ENCODE measurements at places on chromosomes 12 and 14.

- DNase-seq, result no peak
Measured at GRCh38 chr12:117590999-117591398, 229.6 kb upstream of the NOS1 start.

- DNase-seq, result no peak
Measured at GRCh38 chr12:67460388-67460787, 188.2 kb upstream of the DYRK2 start.

GRCh38 chr14:73753887-73754795 lies 40.0 kb upstream of the PNMA1 start:
- peak; percentile 78 for DNase-seq

GRCh38 chr12:64273527-64274403 lies 51.7 kb upstream of the KICS2 start:
- DNase-seq, result peak; percentile 58

DNA sequence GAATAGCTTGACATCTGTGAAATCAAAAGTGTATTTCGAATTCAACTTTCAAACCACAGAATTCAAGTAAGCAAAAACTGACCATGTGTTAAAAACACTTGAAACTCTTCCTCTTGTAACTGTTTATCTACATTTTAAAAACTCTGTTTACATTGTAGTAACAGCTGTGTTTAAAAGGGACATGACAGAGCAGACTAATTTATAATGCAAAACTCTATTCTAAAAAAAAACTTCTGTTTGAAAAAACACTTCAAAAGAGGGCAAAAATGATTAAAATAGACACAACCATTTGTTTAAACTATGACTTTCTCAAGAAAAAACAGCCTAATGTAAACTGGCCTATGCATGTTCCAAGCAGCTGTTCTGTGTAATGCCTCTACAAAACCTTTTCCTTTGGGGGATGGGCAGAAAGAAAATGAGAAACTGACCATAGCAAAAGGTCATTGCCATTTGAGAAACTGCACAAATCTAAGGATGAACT lies 149.1 kb upstream of the HMGA2 start:
- DNase-seq, result no peak

DNA sequence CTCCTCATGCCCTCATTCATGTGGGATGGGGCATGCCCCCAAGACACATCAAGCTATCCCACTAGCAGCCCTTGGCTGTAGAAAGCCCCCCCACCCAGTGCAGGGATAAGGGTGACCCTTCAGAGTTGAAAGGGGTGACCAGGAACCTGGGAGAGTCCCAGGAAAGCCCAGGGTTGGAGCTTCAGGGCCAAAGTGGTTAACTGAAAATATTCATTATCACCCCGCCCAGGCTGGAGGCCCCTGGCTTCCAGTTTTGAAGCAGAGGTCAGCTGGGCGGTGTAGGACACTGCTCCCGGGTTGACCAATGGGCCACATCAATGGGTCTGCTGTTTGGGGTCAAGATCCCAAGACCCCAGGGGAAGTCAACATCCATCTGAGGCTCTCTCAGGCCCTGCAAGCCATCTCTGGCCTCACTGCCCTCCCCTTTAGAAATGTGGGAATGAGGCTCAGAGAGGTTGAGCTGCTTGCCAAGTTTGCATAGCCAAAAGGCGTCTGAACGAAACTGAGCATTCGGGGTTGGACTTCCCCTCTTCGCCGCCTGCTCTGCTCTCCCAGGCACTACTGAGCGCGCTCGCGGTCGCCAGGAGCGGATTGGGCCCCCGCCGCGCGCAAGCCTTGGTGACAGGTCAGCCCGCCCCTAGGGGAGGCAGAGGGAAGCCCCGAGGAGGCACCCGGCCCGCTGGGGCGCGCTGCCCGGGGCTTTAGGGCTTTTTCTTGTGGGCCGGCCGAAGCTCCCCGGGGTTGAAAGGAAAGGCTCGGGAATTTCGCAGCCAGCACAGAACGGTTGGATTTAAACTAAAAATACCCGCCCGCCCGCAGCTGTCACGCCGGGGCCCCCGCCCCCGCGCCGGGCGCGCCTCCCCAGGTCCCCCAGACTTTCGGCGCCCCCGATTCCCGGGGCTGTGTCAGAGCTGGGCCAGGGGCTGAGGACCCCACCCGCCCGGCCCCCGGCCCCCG lies 576 bp downstream of the SYNE3 start:
- peak; percentile 96 for DNase-seq

- peak; percentile 76 for DNase-seq
Measured at GRCh38 chr12:47080725-47081502, 1.2 kb upstream of the AMIGO2 start.

- DNase-seq, result no peak
Measured at GRCh38 chr12:113889891-113890581, 76.1 kb downstream of the RBM19 start.

DNA sequence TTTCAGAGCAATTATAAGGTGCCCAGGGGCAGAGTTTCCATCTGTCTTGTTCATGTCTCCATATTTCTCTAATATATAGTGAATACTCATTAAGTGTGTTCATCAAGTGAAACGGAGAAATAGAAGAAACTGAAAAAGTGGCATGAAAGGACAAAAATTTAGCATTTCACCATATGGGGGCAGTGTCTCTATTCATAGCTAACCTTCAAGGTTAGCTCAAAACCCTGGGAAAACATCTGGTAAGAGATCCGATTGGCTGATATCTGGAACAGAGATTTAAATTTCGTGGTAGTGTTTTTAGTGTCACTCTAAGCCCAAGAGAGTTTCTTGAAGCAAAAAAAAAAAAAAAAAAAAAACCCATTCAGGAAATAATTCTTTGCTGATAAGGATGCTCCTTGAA lies 367.5 kb downstream of the DAD1 start:
- DNase-seq, result peak; percentile 39

DNA sequence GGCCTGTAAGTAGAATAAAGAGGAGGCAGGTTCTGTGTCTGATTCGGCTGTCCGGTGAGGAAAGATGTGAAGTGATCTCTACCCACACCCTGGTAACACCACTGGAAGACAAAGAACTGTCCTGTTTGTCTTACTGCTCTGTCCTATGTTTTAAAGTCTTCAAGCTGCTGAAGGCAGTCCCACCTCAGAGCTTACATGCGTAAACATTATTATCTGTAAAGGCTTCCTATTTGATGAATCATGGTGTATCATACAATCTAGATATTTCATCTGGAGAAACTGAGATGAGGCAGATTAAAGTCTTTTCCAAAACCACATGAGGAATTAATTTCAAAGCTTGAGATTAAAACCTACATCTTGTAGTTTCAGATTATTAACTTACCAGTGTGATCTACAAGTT lies 427.6 kb downstream of the ZFP36L1 start:
- no peak for DNase-seq

DNA sequence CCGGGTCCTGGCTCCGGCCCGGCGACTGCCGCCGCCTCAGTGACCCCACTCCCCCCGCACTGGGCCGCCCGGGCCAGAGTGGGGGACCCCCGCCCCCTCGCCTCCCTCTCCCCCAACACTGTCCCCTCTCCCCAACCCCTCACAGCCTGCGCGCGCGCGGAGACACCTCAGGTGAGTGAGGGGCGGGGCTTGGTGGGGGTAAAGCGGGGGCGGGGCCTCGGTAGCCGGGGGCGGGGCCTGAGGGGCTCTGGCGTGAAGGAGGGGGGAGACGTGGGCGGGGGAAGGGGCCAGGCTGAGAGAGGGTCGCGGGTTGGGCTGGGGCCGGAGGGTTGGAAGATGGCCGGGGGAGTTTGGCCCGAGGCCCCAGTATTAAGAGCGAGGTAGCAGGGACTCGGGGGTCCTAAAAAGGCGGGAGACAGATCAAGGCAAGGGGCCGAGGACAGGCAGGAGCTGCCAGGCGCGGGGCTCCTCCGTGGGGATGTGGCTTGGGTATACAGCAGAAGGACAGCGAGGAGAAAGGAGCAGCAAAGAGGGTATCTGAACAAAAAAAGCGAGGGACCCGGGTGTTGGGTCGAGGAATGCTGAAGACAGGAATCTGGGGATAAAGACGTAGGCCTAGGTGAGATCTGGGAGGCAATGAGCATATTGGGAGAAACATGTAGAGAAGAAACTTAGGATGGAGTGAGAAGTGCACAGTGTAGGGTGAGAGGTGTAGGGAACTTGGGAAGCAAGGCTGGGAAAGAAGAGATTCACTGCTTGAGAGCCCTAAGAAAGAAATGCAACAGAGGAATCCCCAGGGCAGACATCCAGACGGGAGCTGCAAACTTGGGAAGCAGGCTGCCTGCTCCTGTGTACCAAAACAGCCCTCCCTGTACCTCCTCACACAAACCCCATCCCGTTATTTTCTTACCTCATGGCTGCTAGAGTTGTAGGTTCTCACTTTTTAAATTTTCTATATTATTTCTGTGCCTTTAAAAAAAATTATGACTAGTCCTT lies 10.8 kb downstream of the SUOX start:
- no peak for DNase-seq

DNA sequence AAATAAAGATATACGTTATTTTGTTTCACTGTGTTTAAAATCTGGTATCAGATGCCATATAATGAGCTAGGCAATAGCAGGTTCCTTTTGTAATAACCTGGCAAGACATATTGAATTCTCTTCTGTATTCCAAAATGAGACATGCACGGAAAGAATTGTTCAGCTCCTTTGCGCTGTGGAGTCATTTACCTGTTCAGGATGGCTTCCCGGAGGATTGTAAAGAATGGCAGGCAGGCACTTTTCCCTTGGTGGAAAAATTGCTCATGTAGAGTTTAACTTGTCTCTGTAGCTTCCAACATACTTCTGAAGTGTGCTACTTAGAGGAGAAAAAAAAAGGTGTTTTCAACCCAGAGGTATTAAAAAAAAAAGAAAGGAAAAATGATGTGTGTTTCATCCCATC lies 805.2 kb downstream of the GALC start:
- no peak for DNase-seq

- DNase-seq, result no peak
Measured at GRCh38 chr14:75252254-75252837, 26.3 kb upstream of the FOS start.

GRCh38 chr12:117388951-117389446 lies 27.6 kb upstream of the NOS1 start:
- DNase-seq, result no peak

DNA sequence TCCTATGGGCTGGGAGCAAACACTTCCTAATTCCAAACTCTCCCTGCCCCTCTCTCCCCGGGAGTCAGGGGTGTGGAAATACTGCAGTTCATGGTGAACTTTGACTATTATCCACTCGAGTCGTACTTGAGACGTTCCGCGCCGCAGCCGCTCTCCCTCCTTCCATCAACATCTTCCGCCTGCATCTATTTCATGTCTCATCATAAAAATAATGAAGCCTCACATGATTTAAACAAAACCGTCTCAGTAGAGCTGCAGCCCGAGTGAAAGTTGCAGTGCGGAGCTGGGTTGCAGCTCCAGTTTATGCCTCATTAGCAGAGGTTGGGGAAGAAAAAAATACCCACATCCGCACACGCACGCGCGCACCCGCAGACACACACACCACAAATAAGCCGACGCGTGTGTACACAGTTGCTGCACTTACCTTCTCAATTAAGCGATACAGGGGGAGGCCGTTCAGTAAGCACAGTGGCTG lies 283 bp downstream of the LMO3 start:
- DNase-seq, result no peak

DNA sequence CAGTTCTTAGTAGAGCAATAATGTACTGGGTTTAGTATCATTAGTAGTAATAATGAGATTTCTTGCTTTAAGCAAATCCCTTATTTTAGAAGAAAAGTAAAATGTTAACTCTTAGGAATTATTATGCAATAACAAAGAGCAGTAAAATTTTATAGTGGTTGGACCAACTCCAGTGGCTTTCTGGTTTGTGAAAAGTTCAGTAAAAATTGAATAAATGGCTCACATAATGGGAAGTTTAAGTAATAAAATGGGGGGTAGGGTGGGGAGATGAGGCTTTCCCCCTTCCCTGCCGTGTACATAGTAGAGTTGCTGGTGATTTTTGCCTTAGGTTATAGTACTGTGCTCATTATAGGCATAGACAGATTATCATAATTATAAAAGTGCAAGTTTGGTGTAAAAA lies 250.5 kb upstream of the ATP2B1 start:
- no peak for DNase-seq

DNA sequence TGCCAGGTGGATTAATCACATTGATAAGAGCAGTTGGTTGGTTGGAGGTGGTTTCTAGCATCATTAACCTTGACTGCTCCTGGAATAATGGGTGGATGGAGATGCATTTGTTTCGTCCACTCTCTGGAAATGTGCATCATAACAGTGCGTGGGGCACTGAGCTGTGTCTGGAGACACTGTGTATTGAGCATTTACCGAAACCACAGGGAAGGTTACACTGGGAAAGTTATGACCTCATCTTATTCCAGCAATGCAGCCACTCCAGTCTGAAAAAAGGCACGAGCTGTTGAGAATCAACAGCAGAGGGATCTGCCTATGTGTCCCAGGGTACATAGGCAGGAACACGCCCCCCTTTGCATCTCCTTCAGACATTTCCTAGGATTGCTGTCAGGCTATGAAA lies 27.2 kb downstream of the RNFT2 start:
- DNase-seq, result no peak

- no peak for DNase-seq
Measured at GRCh38 chr12:41032386-41032785, 155.7 kb upstream of the PDZRN4 start.

- DNase-seq, result no peak
Measured at GRCh38 chr14:41297576-41298327, 308.9 kb upstream of the LRFN5 start.

DNA sequence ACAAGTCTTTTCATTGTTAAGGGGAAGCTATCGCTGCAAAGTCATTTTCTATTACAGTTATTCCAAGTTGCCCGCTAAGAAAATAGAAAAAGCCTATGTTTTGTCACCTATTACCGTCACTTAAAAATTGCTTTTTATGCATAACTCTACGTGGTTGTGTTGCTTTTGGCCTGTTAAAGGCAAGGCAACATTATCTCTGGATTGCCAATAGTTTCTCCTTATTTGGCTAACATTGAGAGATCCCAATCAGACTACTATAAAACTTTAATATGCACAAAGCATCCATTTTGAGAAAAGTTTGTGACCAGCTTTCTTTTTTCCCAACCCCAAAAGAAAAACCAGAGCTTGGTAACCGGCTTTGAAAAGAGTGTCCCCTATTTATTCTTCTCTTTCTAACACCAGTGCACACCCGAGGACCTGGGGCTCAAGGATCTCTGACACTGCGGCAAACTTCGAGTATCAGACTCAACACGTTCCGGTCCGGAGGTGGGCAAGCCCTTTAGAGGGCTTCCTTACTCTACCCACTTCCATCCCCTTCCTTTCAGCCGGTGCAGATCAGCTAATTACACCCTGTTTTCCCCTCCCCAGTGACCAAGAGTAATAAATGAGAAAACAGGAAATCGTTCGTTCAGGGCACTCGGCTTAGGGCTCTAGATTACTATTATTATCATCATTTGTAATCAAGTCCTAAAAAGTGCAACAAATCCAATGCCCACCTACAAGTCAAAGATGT lies 1.2 kb downstream of the PPP1R12A start:
- DNase-seq, result peak; percentile 30

- DNase-seq, result no peak
Measured at GRCh38 chr14:72532686-72533454, 361.0 kb downstream of the DPF3 start.

DNA sequence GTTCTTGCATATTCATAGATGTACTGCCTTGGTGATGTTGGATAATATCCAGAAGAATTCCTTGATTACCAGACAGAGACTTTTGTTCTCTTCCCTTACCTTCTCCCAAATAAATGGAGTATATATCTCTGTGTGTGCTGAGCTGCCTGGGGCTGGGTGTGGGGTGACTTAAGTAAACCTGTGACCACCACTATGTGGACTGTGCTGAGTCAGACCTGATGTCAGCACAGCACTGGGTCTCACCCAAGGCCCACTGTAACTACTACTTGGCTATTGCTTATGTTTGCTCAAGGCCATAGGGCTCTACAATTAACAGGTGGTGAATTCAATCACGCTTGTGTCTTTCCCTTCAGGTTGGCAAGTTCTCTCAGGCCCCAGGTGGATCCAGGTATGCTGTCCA lies 145.7 kb upstream of the MDGA2 start:
- no peak for DNase-seq

GRCh38 chr12:109393437-109394345 lies 46.0 kb downstream of the MYO1H start:
- peak; percentile 73 for DNase-seq
